ENCODE measurements at places on chromosomes 2 and 18. TPM values are rescaled to one million over a fixed set of nuclear protein-coding genes. Genes with fewer than 3 reads are reported as not detected.

ELOA2 gene
- 8.0 TPM for polyA plus RNA-seq

SERPINB3 gene
- polyA plus RNA-seq: 2.4 TPM

PIEZO2 gene
- 3.5 TPM for polyA plus RNA-seq

HAAO gene
- 6.0 TPM for polyA plus RNA-seq

MOGAT1 gene
- not detected for polyA plus RNA-seq

RAB17 gene
- 6.3 TPM for polyA plus RNA-seq

Measured in testis (tissue), 5 donors.